HFF-Myc (cell line): ENCODE measurements at places on chromosomes 7 and 10.

DNA sequence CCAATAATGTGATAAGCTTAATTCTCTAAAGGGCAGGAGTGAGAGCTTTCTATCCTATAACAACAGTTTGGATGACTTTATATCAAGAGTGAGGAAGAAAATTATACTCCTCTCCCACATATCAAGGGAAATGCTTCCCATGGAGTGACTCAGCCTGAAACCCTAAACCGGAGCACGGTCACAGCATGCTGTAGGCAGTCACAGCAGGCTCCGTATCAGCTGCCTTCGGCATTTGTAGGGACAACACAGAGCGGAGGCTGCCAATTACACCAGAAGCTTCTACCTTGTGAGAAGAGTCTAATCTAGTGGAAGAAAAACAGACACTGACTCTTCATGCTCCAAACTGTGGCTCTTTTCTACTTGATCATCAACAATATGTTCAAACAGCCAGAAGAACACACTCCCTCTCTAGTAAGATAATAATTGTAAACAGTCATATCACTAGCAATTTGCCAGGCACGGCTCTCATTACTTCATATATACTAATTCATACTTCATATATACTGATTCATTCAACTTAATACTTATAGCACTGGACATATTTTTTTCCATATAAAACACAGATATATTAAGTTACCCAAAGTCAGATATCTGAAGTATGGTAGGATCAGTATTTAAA lies 65.9 kb downstream of the DGKB start:
- peak; percentile 33 for DNase-seq

DNA sequence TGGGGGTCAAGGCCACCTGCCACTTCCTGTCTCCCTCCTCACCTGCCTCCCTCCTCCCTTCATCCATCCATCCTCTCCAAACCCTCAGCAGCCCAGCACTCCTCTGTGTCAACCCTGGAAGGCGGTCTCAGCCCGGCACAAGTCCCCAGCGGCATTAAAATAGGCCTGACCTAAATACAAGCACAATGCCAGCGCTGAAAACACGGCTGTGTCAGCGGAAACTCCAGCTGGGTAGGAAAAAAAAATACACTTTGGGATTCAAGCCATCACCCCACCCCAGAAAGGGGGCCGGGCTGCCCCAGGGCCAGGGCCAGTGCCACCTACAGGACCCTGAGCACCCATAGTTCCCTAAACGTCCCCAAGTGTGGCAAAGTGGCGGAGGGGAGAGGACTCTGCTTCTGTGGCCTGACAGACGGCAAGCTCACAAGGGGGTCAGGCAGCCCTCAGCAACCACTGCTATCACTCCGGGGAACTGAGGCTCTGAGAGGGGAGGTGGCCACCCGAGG lies 22.7 kb upstream of the GTF2IRD1 start:
- no peak for DNase-seq

DNA sequence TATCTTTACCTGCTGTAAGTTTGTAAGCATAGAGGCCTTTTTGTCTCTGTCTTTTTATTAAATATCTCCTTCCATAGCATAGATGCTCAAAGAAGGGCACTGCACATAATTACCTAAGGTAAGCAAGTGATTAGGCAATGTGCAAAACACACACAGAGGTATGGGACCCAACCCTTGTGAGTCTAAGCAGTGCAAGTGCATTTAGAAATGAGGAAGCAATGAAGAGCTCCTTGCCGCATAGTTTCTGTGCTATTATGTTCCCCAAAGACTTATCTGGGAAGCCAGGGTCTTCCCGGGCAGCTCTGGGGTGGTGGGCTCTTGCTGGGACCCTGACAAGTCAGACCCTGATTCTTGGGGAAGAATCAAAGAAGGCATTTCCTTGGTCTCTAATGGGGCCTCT lies 13.5 kb upstream of the MGAM2 start:
- no peak for DNase-seq

DNA sequence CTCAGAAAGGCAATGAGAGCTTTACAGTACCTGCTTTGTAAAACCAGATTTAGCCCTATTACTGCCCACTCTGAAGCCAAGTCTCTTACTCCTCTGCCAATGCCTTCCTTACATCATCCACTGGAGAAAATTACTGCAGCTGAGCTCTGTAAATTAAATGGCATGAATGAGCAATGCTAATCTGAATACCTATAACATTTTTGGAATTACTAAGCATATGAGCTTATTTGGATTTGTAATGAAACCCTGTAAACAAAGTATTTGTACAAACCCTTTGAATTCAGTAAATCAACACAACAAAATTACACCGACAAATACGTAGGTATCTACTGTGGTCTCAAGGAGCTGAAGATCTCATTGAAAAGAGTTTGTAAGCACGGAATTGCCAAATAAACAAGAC lies 12.1 kb upstream of the CCNY start:
- no peak for DNase-seq

GRCh38 chr7:105046414-105046813 lies 32.4 kb downstream of the KMT2E start:
- DNase-seq: no peak

GRCh38 chr7:14045651-14046050 lies 56.2 kb upstream of the ETV1 start:
- DNase-seq: no peak

GRCh38 chr7:14321947-14322346 lies 332.5 kb upstream of the ETV1 start:
- no peak for DNase-seq

- DNase-seq: no peak
These were observed 1.8 kb downstream of the ALOX5 start for GRCh38 chr10:45375716-45376231.

GRCh38 chr10:106991091-106991490 lies 173.4 kb downstream of the SORCS1 start:
- DNase-seq: no peak

DNA sequence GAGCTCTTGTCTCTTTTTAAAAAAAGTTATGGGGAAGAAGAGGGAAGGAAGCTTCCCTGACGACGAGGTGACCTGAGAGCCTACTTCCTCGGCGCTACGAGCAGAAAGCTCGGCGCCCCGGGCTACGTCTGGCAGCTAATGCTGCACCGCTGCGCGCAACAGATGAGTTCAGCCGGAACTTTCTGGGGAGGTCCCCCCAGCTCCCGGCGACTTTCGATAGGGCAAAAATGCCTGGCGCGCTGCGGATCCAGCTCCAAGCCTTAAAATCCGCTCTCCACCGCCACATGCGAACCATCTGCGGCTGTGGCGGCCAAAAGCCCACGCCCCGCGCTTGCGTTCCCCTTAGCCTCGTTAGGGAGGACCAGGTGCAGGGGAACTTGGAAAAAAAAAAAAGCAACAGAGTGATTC lies 621 bp downstream of the P4HA1 start:
- DNase-seq: no peak

GRCh38 chr10:78290131-78290750 lies 256.6 kb downstream of the RPS24 start:
- no peak for DNase-seq

- DNase-seq: no peak
These were observed 176.8 kb downstream of the PKD1L1 start for GRCh38 chr7:47771336-47771989.

DNA sequence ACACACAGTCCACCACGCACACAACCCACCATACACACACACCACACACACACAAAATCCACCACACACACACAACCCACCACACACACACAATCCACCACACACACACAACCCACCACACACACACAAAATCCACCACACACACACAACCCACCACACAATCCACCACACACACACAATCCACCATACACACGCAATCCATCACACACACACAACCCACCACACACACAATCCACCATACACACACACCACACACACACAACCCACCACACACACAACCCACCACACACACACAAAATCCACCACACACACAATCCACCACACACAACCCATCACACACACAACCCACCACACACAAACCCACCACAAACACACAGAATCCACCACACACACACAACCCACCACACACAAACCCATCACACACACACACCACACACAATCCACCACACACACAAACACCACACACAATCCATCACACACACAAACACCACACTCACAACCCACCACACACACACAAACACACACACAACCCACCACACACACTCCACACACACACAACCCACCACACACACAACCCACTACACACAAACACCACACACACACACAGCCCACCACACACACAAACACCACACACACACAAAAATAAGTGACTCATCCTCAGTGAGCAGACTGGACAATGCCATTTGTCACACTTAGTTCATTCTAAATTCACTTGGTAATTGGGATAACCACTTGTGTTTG lies 8.8 kb upstream of the REPIN1 start:
- DNase-seq: no peak

DNA sequence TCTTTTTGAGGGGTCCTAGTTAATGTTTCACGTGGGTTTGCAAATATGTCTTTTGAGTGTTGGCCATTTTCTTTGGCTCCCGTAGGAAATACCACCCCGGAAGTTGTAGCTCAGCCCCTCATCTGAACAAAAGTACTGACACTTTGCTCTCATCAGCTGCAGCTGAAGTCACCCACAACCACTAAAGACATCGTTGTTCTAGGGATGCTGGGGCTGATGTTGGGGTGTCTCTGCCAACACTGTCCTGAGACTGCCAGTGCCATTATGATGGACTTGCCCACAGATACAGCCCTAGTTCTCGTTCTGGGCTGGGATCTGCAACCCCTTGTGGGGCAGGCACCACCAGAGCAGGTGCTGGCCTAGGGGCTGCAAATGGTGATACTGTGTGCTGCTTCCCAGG lies 82.6 kb upstream of the ARHGAP21 start:
- DNase-seq: no peak

GRCh38 chr7:117075934-117076333 lies 122.6 kb downstream of the ST7 start:
- no peak for DNase-seq

- DNase-seq: no peak
These were observed 23.7 kb upstream of the TRPV6 start for GRCh38 chr7:142908921-142909890.

DNA sequence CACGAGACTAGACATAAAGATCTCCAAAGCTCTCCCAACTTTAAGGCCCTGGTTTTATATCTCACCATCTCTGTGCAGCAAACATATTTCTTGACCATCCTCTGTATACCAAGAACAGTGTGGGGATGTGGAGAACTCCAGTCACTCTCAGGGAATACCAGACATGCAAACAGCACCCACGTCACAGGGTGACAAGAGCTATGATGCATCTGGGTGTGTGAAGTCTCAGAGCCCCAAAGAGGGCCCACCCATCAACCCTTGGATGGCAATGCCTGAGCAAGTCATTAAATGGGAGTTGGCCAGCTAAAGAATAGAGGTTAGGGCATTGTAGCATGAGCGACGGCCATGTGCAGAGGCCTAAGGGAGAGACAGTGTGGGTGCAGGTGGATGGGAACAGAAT lies 373.5 kb upstream of the BMPER start:
- no peak for DNase-seq

DNA sequence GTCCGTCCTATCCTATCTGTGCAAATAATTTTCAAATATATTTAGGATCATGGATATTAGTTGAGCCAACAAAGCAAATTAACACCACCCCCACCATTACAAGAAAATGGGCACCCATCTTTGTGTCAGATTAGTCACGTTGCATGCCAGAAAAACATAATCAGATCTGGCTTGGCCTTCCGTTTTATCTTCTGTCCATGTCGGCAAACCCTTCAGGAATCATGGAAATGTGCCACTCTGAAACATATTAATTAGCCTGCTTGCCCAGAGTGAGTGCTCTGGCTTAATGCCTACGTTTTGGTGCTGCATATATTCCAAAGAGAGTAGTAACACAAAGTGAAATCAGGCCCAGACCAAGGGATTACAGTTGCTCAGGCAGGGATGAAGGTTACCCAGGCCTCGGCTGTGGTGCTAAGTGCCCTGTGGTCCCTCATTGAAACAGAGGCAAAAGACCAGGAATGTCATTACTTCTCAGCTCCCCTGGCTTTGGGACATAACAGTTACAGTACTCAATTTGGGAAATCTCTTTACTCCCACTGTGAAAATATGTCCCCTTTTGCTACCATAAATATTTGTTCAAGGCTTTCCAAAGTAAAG lies 154.0 kb upstream of the LSM8 start:
- DNase-seq: no peak

DNA sequence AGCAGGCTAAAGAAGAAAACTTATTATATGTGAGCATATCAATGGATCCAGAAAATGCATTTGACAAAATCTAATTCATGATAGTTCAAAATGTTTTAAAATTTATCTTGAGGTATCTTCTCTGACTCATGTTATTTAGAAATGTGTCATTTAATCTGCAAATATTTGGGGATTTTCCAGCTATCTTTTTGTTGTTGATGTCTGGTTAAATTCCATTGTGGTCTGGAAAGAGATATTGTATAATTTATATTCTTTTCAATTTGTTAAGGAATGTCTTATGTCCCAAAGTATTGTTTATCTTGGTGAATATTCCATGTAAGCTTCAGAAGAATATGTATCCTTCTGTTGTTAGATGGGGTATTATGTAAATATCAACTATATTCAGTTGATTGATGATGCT lies 942.5 kb downstream of the KCNMA1 start:
- no peak for DNase-seq

DNA sequence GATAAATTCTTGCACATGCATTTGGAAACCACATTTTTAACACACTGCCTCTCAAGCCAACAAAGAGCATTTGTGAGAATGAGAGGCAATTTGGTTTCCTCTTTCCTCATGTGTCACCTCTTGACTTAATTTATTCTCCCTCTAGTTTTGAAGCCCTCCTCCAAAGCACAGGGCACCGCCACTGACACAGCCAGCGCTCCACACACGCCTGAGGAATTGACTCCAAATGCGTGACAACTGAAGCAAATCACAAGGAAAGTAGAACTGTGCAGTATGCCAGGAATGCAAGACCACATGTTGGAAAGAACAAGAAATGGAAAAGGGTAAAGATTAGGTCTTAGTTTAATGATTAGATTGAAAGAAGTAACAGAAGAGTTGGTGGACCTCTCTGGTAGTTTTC lies 173.3 kb downstream of the LSM5 start:
- no peak for DNase-seq

DNA sequence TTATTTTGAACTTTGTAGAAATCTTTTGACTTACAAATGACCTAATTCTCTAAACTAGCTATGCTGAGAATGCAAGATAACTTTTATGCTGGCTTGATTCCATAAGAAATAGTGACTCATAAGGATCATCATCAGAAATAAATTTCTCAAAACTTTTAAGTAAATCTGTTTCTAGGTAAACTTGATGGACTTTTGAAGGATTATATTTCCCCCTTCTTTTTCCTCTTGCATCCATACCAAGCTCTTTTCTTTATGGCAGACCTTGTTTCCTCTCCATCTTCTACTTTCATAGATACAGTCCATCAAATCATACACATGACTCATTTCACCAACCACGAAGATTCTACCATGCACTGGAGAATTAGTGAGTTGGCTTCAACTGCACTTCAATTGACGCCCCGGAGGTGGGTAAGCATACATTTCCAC lies 336.3 kb downstream of the KCNMA1 start:
- no peak for DNase-seq

GRCh38 chr10:75462865-75463264 lies 31.4 kb downstream of the LRMDA start:
- no peak for DNase-seq

GRCh38 chr7:55265836-55266642 lies 99.1 kb upstream of the LANCL2 start:
- DNase-seq: no peak
